ENCODE measurements at places on chromosomes 5 and 9.

DNA sequence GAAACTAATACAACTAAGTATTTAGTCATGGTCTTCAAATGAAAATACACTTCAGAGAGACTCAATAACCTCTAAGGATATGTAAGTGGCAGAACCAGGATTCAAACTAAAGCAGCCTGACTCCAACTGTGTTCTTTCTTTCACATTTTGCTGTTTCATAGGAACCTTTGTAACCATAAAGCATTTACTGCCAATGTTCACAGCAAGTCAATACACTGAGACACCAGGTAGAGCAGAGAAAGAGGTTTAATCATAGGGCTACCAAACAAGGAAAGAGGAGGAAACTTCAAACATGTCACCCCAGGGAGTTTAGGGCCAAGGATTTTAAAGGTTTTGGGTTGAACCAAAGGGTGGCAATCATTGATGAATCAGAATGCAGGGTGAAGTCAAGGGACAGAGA, 263.1 kb upstream of the PTGER4 start:
- no peak for DNase-seq

DNA sequence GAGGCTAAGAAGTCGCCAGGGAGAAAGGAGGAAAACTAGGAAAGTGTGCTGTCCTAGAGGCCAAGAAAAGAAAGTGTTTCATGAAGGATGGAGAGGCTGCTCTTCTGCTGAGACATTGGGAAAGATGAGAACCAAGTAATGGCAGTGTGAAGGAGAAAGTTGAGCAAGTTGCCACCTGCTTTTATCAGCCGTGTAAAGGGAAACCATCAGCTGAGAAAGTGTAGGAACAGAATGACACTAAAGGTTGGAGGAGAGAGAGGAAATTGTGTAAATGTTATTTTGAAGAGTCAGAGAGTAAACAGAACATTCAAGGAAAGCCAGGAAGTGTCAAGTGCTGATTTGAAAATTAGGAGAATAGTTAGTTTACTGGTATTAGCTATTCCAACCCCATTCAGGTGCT, 125.0 kb downstream of the CEMIP2 start:
- DNase-seq = no peak

- DNase-seq = no peak
Measured at GRCh38 chr5:56783261-56783660, 32.1 kb upstream of the MAP3K1 start.

GRCh38 chr5:96146675-96147074, 185.0 kb upstream of the ELL2 start:
- DNase-seq = peak; percentile 81

- DNase-seq = no peak
Measured at GRCh38 chr5:109450129-109450877, 40.5 kb upstream of the PJA2 start.

DNA sequence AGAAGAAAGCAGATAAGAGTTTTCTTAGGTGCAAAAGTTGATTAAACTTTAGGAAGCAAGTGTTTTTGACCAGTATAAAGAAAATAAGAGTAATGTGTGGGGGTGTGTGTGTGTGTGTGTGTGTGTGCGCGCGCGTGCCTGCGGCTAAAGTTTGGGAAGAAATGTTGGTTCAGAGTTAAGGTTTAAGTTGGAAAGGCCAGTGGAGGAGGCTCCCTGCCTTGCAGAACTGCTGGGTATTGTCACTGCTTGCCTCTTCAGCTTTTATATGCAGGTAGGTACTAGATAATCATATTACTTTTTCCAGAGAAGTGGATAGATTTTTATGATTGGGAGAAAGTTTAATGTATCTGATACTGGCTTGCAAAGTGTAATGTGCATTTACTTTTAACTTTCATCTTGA, 2.0 kb downstream of the PIK3R1 start:
- DNase-seq = no peak

DNA sequence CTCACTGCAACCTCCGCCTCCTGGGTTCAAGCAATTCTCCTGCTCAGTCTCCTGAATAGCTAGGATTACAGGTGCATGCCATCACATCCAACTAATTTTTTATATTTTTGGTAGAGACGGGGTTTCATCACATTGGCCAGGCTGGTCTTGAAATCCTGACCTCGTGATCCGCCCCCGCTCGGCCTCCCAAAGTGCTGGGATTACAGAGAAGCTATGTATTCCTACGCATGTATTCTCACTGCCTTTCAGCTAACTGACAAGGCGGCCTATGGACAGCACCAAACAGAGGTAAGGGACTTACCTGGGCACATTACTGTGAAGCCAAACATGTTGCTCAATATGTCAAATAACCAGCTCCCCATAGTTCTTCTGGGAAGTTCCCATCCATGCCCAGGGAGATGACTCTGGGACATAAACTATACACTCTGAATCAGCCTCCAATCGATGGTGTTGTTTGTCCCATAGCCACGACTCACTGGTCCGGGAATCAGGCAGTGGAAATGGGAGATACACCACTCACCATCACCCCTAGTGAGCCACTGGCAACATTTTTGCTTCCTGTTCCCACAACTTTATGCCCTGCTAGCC, 114.6 kb downstream of the SYK start:
- DNase-seq = no peak

DNA sequence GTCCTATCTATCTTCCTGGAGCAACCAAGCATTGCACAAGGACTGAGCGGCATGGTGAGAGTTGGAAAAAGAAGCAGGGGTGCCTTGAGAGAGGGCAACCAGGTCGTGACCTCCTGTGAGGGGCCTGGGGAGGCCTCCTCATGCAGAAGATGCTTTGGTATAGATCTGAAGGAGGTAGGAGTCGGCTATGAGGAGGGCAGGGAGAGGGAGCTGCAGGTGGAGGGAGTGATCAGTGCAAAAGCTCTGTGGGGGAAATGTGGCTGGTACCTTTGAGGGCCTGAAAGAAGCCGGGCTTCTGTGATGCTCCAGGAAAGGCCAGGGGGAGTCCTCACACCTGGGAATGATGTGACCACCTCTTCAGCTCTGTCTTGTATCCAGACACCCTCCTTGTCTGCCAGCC, 3.6 kb upstream of the SLC25A48 start:
- no peak for DNase-seq

- no peak for DNase-seq
Measured at GRCh38 chr5:122473138-122473843, 161.3 kb downstream of the SNCAIP start.

GRCh38 chr5:171420431-171421241, 1.2 kb downstream of the FGF18 start:
- DNase-seq = peak; percentile 53

DNA sequence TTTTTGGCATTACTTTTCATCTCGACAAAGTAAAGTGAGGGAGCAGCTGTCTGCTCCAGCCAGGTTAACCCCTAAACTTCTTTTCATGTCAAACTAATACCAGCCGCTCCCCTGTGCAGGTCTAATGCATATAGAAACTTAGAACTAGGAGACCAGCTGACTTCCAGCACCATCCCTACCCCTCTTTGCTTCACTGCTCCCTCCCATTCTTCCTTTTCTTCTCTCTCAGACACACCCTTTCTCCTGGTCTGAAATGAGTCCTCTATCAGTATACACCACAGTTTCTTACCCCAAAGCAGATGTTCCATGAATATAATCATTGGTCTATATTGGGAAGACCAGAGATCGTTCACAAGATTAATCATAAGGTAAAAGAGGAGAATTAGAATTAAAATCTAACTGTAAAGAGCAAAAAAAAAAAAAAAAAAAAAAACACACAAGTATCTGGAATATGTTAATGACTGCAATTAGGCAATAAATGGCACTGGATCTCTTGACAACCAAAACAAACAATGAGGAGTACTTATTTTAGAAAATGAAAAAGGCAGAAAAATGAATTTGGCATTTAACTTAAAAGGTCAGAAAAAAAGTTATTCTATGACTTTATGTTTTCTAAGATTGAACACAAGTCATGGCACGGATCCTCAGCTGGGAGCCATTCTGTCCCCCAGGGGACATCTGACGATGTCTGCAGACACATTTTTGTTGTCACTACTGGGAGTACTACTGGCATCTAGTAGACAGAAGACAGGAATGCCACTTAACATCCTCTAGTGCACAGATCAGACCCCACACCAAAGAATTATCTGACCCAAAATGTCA, 209.8 kb downstream of the PJA2 start:
- DNase-seq = no peak

- no peak for DNase-seq
Measured at GRCh38 chr9:15403155-15403554, 19.5 kb upstream of the SNAPC3 start.

DNA sequence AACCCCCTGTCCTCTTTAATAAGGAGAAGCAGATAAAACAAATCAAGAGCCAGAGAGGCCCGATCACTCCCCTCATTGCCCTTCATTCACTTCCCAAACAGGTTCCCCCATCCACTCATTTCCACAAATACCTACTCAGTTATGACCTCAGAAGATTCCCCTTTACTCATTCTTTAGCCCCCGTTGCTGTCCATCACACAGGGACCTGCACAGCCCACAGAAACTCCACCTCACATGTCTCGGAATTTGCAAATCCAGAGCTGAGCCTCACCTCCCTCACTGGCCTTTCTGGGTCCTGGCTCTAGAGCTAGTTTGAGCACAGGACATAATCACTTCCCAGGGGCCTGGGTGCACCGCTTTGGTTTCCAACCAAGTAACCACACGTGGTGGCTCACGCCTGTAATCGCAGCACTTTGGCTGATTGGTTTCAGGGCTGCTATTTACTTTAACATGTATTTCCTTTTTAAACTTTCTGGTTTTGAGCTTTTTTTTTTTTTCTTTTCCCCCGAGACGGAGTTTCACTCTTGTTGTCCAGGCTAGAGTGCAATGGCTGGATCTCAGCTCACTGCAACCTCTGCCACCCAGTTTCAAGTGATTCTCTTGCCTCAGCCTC, 17.8 kb downstream of the ATP6V0E1 start:
- DNase-seq = no peak

GRCh38 chr5:175219366-175219765, 224.6 kb downstream of the DRD1 start:
- DNase-seq = no peak

DNA sequence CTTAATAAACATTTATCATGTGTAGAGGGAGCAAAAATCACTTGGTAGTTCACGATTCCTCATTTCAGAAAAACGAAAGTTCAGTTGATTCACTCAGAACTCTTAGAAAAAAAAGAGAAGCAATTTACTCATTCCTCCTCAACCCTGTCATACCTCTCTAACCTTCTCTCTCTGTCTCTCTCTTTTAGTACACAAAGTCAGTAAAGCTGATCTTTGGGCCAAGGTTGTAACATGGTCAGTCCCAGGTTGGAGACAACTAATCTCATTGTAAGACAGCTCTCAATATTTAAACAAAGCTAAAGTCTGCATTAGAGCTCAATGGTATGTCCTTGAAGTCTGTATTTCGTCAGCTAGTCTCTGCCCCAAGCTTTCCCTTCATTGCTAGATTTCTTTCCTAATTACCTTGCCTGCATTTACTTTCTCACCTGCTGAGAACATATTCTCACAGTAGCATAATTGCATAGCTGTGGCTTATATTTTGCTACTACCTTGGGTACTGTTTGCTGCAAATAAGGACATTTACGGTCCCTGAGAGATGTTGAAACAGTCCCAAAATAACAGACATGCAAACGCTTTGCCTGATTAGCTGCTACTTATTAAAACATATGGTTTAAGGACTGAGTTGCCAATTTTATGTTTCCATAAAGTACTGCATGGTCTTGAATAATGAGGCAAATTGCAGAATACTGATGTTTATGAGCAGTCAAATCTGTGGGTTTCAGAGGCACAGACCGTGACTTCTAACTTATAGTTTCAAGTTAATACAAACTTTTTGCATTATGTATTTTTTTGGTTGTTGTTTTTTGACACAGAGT, 138.3 kb downstream of the GPBP1 start:
- no peak for DNase-seq

DNA sequence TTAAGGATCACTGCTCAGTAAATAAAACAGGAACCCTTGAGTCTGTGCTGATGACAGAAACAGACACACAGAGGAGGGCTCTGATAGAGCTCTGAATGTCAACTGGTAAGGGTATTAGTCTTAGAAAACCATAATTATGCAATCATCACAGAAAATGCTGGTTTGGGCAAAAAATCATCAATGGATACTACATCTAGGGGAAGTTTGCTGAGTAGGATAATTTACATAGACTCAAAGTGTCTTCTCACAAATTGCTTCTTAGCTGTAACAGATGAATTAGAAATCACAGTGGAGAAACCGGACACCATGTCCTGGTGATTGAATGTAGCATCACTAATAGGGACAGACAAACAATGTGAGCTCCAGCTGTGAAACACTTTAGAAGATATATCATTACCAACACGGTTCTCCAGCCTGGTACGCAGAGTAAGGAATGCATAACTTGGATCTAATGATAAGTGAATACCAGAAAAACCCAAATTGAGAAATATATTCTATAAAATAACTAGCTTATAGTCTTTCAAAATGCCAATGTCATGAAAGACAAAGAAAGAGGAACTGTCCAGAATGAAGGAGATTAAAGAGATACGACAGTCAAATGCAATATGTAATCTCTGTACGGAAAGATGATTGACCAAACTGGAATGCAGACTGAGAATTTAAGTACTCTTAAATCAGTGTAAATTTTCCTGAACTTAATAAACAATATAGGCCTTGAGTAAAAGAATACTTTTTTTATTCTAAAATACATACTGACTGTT, 17.3 kb downstream of the CHD1 start:
- no peak for DNase-seq

- DNase-seq = peak; percentile 89
Measured at GRCh38 chr5:93532370-93532769, 48.6 kb downstream of the NR2F1-AS1 start.

DNA sequence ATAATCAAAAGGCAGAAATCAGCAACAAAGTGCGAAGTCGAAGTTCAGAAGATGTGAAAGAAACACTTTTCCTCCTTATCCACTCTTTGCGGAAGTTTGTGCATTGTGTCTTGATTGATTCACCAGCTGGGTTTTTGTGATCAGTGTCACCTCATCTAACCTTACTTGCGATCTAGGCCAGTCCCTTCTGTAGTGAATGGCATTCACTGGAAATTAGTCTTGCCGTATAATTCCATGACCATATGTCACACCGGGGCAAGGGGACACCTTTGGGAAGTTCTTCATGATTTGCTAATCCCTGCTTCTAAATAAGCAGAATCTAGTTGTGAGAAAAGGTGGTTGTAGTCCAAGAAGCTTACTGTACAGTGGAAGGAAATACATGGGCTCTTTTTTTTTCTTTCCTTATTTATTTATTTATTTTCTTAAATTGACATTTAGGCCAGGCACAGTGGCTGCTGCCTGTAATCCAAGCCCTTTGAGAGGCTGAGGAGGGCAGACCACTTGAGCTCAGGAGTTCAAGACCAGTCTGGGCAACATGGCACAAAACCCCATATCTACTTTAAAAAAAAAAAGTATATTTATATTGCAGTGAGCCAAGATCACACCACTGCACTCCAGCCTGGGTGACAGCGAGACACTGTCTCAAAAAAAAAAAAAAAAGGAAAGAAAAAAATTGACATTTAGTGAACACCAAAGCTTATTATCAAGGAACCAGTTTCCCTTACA, 7.8 kb downstream of the RAI14 start:
- no peak for DNase-seq

DNA sequence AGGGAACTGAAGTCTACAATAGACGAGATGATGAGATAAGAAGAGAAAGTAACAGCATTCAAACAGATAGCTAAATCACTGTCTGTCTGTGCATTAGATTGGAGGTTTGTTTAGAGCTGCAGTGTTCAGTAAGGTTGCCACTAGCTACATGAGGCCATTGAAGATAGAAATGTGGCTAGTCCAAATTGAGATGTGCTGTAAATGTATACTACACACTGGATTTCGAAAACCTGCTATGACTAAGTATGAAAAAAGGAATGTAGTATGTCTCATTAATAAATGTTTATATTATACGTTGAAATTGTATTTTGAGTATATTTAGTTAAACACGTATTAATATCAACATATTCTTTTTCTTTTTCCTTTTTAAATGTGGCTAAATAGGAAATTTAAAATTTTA, 142.1 kb downstream of the XRCC4 start:
- no peak for DNase-seq

- DNase-seq = no peak
Measured at GRCh38 chr5:164722702-164723101, 1217.3 kb downstream of the MAT2B start.

Data from GM04504 (cell line).